ENCODE measurements at places on chromosomes 2 and 18.

DNA sequence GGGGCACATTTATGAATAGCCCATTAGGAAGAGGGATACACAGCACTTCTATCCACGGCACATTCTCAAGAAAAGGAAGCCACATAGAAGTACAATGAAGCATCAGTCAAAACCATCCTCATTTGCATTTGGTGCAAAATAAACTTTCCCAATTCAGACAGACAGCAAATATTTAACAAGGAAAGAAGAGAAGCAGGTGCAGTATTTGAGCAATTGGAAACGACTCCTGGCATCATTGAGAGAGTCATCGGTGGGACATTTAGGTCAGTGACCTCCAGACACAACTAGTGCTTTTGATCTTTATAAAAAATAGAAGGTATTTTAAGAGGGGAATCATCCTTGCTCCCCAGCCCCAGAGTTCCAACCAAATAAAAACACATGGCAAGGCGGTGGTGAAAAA is 118.0 kb downstream of the MREG start:
- no peak for DNase-seq

DNA sequence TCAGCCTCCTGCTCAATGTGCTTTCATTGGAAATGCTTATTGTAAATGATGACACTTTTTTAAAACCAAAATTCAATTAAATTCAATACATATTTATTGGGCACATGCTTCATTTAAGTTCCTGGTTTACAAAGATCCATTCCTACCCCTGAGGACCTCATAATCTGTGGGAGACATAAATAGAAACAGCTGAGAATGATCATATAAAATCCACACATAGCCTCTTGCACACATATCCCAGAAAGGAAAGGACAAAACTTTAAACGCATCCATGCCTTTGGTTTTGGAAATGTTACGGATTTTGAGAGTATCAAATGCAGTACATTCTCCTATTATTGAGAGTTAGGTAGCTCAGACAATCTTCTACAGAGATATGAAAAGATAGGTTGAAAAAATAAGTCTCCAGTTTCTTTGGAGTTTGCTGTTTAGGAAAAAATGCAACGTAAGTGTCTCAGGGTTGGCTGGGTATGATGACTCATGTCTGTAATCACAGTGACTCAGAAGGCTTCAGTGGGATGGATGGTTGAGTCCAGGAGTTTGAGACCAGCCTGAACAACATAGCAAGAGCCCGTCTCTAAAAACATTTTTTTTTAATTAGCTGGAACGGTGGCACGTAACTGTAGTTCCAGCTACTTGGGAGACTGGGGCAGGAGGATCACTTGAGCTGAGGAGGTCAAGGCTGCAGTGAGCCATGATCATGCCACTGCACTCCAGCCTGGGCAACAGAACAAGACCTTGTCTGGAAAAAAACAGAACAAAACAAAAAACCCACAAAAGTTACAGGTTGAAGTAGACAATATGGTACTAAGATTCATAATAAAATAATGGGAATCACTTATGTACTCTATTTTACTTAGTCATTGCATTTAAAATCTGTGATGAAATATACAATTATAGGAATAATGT is 3.9 kb upstream of the PRELID3A start:
- DNase-seq = no peak

GRCh38 chr2:9139491-9140443 is 66.8 kb upstream of the ASAP2 start:
- peak; percentile 82 for DNase-seq

DNA sequence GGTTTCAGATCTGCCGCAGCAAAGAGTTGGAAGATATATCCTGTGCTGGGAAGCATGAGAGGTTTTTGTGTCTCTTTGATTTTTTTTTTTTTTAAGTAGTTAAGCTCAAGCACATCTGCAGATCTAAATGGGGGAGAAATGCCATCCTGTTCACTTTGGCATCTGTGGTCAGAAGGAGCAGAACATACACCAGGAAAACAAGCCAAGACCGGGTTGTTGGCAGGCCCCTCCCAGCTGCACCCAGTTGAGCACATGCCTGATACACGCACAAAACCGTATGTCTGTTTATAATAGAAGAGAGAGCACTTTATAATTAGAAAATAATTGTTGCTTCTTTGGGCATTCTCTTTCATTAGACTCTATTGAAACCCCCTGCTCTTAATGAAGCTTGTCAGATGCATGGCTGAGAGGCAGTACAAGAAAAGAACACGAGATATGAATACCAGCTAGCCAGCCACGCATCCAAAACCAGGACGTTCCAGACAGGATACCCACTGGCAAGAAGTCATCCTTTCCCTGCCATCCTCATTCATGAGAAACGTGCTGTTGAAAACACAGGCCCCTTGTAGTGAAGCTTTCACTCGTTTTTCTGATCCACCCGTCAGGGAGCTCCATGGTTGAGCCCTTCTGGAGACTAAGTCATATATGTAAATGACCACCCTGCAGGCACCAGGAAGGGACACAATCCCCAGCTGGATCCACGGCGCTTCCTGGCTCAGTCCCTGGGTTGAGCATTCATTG is 152.2 kb downstream of the ALPK2 start:
- no peak for DNase-seq

DNA sequence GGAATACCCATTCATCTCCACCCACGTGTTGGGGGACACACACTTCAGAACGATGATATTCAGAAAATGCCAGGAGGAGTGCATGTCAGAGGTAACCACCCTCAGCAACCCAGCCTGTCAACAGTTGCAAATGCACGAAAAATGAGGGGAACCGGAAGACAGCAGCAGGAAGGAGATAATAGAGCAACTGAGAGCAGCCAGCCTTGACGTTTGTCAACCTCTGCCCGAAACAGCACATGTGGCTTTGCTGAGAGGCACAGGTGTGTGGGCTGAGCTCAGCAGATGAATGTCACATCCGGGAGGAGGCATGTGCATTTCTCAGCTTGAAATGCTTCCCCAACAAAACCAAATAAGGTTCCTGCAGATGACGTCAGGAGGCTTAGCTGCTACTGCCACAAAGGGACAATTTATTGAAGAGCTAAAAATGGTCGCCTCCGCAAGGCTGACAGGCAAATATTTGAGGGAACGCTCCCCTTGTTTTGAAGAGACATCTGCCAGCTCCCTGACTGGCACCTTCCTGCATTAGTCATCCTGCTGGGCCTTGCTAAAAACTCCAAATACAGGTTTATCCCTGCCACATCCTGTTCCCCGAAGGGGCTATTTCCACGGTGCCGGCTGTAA is 419.0 kb downstream of the NBAS start:
- DNase-seq = no peak

Measured in vagina (tissue), 2 donors.